ENCODE measurements at places on chromosomes 11 and 22. TPM values are rescaled to one million over a fixed set of nuclear protein-coding genes. Genes with fewer than 3 reads are reported as not detected.

DNA sequence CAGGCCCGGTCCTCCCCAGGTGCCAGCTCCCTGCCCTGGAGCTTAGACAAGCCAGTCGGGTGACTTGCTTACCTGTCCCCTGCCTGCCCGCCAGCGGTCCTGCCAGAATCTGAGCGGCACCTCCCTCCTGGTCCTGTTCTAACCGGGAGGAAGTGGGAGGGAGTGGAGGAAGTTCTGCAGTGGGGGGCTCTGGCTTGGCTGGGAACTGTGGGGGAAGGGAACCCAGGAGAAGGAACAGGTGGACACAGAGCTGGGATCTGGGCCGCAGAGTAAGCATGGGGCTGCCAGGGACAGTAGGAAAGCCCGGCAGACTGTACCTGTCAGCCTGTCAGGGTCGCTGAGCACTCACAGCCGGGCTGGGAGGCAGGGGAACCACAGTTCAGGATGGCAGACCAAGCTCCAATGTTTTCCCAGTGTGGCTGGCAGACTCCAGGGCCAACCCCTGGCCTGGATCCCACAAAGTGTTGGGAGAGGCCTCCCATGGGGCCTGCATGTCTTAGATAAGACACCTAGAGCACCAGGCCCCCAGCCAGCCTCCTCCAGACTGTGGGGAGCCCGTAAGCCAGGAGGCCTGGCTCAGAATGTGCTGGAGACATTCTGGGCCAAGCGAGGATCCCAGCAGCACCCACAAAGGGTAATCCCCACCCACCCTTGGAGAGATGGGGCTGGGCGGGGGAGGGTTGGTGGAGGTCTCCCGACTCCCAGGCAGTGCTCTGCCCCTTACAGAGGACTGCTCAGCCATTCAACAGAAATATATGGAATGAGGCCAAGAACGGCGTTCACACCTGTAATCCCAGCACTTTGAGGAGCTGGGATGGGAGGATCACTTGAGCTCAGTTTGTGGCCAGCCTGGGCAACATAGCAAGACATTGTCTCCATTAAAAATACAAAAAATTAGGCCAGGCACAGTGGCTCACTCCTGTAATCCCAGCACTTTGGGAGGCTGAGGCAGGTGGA, 2.3 kb downstream of the CYB5R3 start:
- DNase-seq, result no peak

GRCh38 chr11:6757373-6757967, 14.3 kb downstream of the OR2AG2 start:
- peak; percentile 52 for DNase-seq

DNA sequence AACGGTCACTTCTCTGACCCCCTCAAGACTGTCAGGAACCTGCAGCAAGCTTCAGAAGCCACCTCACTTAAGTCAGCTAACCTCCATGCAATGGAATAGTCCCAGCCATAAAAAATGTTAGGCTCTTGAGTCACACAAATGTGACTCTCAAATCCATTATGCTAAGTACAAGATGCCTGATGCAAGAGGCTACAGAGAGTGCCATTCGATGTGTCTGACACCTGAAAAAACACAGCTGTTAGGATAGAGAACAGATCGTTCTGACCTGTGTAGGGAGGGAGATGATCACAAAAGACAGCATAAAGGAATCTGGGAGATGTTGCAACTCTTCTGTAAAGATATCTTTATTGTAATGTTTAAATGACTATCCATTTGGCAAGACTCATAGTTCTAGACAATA, 712.4 kb downstream of the TBC1D22A start:
- no peak for DNase-seq

DNA sequence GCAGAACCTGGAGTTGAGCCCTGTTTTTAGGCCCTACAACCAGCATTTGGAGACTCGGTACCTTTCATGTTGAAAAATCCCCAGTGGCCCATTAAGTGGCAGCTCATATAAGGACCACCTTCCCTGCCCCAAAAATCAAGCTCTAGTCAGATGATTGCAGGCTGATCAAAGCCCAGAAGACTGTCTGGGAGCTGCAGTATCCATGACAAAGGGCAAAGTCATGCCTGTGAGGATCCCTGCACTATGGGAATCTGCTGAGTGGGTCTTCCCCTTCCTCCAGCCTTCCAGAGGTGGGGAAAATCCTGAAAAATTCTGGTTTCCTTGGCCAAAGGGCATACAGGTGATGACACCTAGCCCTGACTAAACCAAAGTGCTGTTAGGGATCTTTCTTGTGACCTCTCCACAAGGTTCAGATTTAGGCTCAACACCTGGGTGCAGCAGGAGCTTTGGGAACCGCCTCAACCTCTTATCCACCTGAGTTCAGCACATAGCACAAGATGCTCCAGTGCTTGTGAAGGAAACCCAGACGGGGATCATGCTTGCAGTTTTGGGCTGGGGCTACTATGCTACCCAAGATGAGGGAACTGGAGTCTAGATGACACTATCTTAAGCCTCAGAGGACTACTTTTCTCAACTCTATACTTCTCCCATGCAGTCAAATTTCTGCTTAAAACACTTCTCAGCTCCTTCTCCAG, 1.2 kb upstream of the TRIM3 start:
- no peak for DNase-seq

GRCh38 chr11:117931971-117932370, 2.8 kb upstream of the TMPRSS13 start:
- DNase-seq, result no peak

- no peak for DNase-seq
Observed at GRCh38 chr22:45972091-45972888, 4.7 kb downstream of the WNT7B start.

DNA sequence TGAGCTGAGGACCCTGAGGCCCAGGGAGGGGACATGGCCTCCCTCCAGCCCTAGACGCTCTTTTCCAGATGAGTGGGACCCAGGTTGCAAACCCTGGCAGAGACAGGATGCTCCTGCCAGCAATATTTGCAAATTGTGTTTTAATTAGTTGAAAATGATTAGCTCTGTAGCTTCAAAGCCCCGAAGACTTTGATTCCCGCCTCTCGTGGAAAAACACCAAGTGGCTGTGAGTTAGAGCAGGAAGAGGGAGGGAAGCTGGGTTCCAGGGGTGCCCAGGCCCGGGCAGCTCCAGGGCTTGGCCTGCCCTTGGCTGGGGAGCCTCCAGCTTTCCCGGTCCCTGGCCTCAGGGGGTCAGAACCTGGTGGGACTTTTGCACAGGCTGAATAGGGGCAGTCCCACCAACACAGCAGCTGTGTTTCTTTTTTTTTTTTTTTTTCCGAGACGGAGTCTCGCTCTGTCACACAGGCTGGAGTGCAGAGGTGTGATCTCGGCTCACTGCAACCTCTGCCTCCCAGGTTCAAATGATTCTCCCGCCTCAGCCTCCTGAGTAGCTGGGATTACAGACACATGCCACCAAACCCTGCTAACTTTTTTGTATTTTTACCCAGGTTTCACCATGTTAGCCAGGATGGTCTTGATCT, 101.6 kb upstream of the RTL6 start:
- no peak for DNase-seq

GRCh38 chr11:61917334-61918109, at the start of gene RAB3IL1:
TSS of gene RAB3IL1 (minus strand) at chr11:61917566. CDS start at chr11:61917367, 199 bp downstream.
- peak; percentile 81 for DNase-seq

- DNase-seq, result no peak
Observed at GRCh38 chr11:47967577-47968525, 12.5 kb upstream of the PTPRJ start.

- no peak for DNase-seq
Observed at GRCh38 chr11:111331711-111332479, 33.5 kb downstream of the POU2AF3 start.

DNA sequence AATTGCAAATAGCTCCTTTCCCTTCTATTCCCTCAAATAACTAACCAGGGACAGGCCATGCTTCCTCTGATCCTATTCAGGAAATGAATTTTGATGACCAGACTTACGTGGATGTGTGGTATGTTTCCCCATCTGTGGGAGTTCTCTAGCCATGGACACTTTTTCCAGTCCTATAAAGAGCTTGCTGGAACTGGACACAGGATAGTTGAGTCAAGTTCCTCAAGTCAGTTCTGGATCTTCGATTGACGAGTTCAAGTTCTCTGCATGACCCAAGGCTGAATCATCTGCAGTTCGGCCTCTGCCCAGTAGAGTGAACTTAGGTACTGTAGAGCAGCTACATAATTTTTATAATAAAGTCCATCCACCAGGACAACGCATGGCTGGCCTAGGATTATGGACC, 52.7 kb upstream of the CCND1 start:
- DNase-seq, result no peak

DNA sequence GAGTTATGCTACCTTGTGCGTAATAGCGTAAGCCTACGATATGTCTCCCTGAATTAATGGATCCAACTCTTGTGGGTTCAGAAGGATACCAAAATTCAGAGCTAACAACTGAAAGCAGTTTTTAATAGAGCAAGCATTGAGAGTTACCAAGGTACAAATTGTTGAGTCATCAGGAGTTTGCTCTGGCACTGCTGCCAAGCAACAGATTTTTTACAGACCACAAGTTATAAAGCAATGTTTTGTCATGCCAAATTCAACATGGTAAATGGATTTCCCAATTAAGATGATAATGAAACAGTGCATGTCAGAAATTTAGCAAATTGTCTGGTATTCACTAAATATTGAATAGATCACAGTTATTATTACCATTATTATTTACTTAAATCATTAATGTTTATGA, 295.6 kb downstream of the NELL1 start:
- no peak for DNase-seq

DNA sequence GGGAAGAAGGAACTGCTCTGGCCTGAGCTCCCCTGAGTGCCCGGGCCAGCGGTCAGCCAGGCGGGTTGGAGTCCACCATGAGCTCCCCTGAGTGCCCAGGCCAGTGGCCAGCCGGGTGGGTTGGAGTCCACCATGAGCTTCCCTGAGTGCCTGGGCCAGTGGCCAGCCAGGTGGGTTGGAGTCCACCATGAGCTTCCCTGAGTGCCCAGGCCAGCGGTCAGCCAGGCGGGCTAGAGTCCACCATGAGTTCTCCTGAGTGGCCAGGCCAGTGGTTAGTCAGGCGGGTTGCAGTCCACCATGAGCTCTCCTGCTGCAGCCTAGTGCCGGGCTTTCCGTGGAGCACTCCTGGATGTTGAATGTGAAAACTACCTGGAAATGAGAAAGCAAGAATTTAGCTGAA, 844.0 kb downstream of the TBC1D22A start:
- no peak for DNase-seq

DNA sequence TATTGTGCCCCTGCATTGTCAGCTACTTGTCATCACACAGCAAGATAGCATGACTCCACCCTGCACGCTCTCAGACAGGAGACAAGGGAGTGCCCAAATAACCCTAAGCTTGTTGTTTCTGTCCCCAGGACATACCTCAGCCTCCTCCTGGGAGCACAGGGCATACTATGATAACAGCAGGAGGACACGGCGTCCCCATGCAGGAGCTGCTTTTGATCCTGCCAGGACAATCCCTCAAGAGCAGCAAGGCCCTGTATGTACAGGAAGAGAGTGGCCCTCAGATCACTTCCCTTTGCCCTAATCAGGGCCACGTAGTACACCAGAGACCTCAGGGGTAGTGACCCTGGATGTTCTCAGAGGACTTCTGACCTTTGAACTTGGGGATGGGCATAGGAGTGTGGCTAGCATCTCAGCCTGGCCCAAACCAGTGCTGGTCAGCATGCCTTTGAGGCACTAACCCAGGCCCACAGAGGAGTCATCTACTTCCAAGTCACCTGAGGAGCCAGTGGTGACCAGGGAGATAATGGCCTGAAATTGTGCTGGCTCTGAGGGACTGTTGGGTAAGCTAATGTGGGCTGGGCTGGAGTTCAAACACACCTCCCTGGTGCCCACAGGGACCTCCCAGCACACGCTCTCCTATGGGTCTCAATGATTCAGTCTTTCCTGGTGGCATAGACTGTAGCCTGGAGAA, 9.2 kb downstream of the APOA4 start:
- DNase-seq, result no peak

GRCh38 chr11:61699737-61700160, 19.6 kb downstream of the DAGLA start:
- no peak for DNase-seq

GRCh38 chr11:92638678-92639077, 330.8 kb upstream of the MTNR1B start:
- no peak for DNase-seq

- no peak for DNase-seq
Observed at GRCh38 chr11:47392546-47393162, 14.3 kb upstream of the SPI1 start.

GRCh38 chr11:10487002-10487647, 32.1 kb downstream of the AMPD3 start:
- DNase-seq, result no peak

GRCh38 chr22:46122511-46122971, 27.8 kb upstream of the PPARA start:
- DNase-seq, result peak; percentile 66

DNA sequence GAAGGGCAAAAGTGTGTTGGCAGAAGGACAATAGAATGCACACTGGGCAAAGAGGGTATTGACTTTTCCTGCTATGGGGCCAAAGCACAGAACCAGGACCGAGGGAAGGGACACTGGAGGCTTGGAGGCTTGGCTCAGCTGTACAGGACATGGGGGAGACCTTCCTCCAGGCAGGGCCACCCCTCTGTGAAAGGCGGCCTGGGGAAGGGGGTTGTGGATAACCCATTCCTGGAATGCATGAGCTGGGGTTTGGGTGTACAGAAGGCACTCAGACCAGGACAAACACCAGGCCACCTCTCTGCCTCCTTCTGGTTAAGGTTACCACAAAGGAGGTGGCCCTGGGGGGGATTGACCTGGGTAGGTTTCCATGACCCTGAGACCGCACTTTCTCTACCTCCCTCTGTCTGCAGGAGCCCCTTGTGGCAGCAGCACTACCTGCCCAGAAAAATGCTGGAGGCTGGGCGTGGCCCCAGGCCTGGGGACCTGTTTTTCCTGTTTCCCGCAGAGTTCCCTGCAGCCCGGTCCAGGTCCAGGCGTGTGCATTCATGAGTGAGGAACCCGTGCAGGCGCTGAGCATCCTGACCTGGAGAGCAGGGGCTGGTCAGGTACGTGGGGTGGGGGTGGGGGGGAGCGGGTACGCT, 9.6 kb downstream of the P2RY2 start:
- DNase-seq, result no peak

DNA sequence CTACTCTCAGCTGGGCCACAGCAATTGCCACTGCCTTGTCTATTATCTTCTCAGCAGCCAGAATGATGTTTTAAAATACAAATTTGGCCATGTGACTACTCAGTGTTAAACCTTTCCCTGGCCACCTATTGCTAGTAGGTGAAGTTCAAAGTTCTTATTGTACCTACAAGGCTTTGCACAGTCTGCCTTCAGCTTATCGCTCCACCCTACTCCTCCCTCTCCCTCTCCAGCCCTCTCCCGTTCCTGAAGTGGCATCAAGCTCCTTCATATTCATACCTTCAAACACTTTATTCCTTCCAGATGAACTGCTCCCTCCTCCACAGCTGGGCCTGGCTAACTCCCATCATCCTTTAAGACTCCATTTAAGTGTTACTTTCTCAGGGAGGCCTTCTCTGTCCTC, 37.3 kb downstream of the OR10A6 start:
- DNase-seq, result no peak

Gene CD3E
- 0.50 TPM for polyA plus RNA-seq

Gene FOSL1
- polyA plus RNA-seq, result 0.54 TPM

Gene OR4A5
- polyA plus RNA-seq, result not detected

Gene KRTAP5-9
- polyA plus RNA-seq, result not detected

Gene TH
- polyA plus RNA-seq, result 0.66 TPM

Gene KRTAP5-8
- polyA plus RNA-seq, result not detected

Gene USH1C
- polyA plus RNA-seq, result not detected

Data from hindlimb muscle (tissue), 1 donor.